NCI-H2227 treated with DMSO at 0.1 percent for 48 hours (cell line): ENCODE measurements at places on chromosomes 7 and 10.

- DNase-seq, result no peak
Observed at GRCh38 chr7:11642841-11643240, 189.2 kb downstream of the THSD7A start.

DNA sequence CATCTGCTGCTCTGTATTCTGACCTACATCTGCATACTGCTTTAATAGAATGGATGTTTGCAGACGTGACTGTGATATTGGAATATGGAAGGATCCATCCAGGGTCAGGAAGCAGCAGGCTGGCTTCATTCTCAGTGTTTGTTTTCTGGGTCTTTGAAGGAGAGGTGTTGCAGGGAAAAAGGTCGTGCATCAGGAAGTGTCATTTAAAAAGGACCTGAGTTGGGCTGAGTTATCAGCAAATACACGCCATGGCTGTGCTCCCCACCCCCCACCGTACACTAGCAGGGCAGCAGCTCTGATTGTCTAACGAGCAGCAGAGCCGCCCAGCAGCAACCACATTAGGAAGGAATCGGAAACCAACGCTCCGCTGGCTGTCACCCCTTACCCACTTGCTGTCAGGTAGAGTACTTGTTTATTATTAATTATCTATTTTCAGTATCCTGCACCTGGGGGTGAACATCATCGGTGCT, 63.1 kb upstream of the STEAP1B start:
- no peak for DNase-seq

DNA sequence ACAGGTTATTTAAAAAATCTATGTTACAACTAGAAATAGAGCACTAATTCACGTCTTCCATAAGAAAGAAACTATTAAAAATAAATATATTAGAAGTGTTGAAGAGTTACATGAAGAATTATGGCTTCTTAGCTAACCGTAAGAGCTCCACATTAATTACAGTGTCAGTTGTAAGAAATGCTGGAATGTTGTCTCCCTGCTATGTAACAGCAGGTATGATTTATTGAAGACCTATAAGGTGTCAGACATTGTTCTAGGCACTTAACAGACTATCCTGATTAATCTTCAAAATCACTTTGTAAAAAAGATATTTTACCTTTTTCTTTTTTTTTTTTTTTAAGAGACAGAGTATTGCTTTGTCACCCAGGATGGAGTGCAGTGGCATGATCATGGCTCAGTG, 75.8 kb upstream of the NEBL start:
- DNase-seq, result no peak

GRCh38 chr7:97015756-97016380, 8.8 kb downstream of the DLX5 start:
- peak; percentile 65 for DNase-seq

GRCh38 chr7:69597278-69598076, 798 bp upstream of the AUTS2 start:
- no peak for DNase-seq
